Neural progenitor cell (in vitro differentiated cells): ENCODE measurements at places on chromosomes 2 and 18.

DNA sequence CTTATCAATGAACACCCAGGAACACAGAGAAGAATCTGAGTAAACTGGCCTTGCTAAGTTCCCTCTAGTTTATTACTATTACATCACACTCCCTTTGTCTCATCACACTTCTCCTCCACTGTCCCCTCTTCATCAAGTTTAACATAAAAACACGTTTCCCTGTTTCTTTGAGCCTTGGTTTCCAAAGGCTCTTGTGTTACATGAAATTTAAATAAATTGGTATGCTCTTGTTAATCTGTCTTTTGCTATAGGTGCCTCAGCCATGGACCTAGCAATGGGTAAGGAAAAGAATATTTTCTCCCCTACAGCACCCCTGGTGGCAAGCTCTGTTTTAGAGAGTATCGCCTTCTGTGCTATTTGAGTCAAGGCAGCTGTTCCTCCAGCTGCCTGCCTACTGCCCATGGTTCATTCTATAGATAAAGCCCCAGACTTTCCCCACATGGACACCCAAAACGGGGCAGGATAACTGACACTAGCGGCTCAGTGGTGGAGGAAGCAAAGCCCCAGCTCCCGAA is 31.8 kb downstream of the TGIF1 start:
- peaks cover 16% of the 10 kb centered on the region for H3K4me1 ChIP-seq
- no peaks in the 10 kb centered on the region for H3K27me3 ChIP-seq
- no peak overlapping the region for H3K4me3 ChIP-seq
- no peak overlapping the region for H3K27ac ChIP-seq
- DNase-seq: peak; percentile 62
- no peaks in the 10 kb centered on the region for H3K36me3 ChIP-seq

DNA sequence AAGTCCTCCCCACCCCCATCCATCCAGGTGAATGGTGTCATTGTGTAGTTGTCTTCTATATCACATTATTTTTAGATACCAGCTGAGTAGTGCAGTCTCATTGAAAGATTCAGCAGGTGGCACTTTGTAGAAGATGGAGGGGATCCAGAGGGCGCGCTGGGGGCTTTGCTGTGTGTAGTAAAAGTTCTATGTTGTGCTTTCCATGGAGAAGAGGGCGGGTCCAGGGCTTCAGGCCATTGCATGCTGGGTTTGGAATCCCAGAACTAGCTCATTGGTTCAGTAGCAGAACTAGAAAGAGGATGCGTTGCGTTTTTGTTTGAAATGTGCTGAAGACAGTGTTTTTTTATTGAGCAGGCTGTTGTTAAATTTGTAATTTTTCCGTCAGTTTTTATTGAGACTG is 120.0 kb downstream of the MAP4K4 start:
- no peaks in the 10 kb centered on the region for H3K36me3 ChIP-seq
- peak overlapping the region; percentile 79 for H3K27ac ChIP-seq
- H3K4me1 ChIP-seq: peaks cover 48% of the 10 kb centered on the region
- H3K4me3 ChIP-seq: no peak overlapping the region

DNA sequence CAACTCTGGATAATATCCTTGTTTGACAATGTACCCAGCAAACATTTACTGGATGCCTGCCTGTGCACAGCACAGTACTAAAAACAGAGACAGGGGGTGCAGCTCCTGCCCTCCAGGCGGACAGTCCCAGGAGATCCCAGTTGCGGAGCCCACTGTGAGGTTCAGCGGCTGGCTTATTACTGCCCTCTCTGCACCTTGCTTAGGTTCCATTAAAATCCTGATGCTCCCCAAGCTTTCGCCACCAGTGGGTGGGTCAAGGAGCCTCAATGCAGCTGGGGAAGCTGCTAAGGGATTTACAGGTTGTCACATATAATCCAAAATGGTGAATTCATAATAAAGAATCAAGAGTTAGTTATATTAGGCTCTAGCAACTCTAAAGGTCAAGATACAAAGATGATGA is 38.3 kb downstream of the CRACDL start:
- no peaks in the 10 kb centered on the region for H3K27me3 ChIP-seq
- no peak overlapping the region for H3K27ac ChIP-seq
- no peaks in the 10 kb centered on the region for H3K36me3 ChIP-seq
- no peak for DNase-seq
- H3K4me1 ChIP-seq: no peaks in the 10 kb centered on the region

DNA sequence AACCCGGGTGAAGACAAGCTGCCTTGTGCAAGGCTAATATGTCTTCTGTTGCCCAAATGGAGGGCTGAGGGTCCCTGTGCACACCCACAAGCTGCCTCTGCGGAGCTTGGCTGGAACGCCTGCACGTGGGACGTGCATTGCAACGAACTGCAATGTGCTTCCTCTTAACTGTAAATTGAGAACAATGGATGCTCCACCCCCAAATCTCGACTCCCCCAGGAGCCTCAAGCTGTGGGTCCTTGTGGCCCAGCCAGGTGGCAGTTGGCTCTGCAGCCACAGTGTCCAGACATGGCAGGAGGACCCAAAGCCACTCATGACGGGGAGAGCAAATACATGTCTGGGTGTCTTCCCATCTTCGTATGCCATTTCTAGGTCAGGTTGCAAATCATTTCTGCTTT is 90.1 kb downstream of the TWIST2 start:
- no peak overlapping the region for H3K27ac ChIP-seq
- H3K4me1 ChIP-seq: no peaks in the 10 kb centered on the region
- no peak overlapping the region for H3K4me3 ChIP-seq
- no peaks in the 10 kb centered on the region for H3K36me3 ChIP-seq
- no peak for DNase-seq

DNA sequence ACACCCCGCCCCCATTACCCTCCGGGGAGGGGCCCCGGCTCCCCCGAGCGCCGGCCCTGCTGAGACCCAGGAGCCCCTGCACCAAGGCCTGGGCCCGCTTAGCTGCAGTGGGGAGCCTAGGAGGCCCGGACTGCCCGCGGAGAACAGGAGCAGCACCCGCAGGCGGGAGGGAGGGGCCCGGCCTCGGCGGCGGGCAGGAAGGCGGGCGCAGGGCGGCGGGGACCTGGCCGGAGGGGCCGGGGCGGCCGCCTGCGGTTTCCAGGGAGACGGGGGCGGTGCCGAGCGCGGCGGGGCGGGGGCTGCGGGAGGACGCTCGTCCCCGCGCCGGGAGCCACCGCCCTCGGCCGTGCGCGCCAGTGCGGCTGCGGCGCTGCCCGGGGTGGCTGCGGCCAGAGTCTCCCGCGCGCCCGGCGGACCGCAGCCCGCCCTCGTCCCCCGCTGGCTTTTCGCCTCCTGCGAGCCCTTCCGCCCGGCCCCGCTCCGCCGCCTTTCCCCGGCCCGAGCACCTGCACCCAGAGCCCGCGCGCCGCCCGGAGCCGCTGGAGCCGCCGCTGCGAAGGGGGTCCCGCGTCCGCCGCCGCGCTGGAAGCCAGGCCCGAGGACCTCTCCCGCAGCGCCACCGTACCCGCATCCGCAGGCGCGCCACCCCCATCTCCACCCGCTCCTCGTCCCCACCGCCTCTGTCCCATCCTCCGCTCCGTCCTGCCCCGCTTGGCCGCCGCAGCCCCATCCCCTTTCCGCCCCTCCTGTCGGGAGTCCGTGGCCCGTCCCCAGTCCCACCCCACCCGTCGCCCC is 17.2 kb downstream of the GPC1 start:
- H3K27me3 ChIP-seq: peaks cover 36% of the 10 kb centered on the region
- H3K27ac ChIP-seq: no peak overlapping the region
- H3K4me1 ChIP-seq: peaks cover 65% of the 10 kb centered on the region
- no peaks in the 10 kb centered on the region for H3K36me3 ChIP-seq
- H3K4me3 ChIP-seq: peak overlapping the region; percentile 75

GRCh38 chr2:34734042-34734441 is 1134.9 kb upstream of the FAM98A start:
- H3K27me3 ChIP-seq: no peaks in the 10 kb centered on the region
- peaks cover 52% of the 10 kb centered on the region for H3K4me1 ChIP-seq
- H3K36me3 ChIP-seq: no peaks in the 10 kb centered on the region
- H3K4me3 ChIP-seq: no peak overlapping the region
- no peak for DNase-seq

GRCh38 chr2:99565227-99565626 is 75.4 kb upstream of the REV1 start:
- H3K4me3 ChIP-seq: no peak overlapping the region
- DNase-seq: no peak
- H3K27ac ChIP-seq: no peak overlapping the region
- peaks cover 9% of the 10 kb centered on the region for H3K4me1 ChIP-seq
- peaks cover 5% of the 10 kb centered on the region for H3K27me3 ChIP-seq

DNA sequence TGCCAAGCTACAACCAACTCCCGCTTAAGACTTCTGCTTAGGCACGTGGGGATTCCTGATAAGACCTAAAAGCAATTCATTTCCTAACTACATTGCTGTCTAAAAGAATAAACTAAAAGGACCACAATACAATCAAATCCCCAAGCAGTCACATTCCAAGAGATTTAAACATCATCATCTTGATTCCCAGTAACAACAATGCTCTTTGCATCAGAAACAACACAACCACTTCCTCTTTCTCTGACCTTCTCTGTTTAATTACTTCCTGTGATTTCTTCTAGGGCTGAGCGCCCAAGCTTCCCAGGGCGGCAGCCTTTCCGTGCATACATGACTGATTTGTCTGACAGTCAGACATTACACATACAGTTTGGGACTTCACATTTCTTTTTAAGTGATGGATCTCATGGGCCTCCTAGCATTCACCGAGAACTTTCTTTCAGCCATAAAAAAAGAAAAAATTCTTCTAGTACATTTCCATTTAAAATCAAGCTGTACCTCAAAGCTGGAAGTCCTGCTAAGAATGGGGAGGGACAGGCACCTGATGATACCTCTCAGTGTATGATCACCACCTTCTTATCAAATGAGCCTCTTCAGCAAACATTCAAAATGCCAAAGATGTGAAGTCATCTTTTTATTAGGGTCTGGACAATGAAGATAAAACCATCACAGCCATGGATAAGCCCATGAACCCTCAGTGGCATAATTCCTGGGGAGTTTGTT is 11.5 kb downstream of the SPRED2 start:
- no peaks in the 10 kb centered on the region for H3K36me3 ChIP-seq
- no peak for DNase-seq
- no peaks in the 10 kb centered on the region for H3K27me3 ChIP-seq

DNA sequence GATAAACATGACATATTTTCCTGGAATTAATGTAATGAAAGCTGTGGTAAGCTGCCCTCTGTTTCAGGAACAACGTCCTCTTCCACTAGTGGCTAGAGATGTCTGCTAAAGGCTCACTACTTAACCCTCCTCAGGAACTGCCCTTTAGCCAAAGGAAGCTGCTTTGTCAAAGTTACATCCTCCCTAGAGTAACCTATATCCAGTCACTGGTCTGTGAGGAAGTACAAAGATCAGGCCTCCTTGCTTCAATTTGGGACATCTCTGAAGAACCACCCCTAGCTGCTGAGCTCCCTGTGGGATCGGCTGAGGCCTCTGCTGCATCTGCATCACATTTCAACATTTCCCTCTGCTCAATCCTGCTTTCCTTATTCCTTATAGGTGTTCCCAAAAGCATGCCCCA is 107.8 kb downstream of the PRELID3A start:
- no peak overlapping the region for H3K4me3 ChIP-seq
- no peak for DNase-seq
- H3K36me3 ChIP-seq: no peaks in the 10 kb centered on the region
- no peaks in the 10 kb centered on the region for H3K27me3 ChIP-seq
- no peak overlapping the region for H3K27ac ChIP-seq
- peaks cover 7% of the 10 kb centered on the region for H3K4me1 ChIP-seq

DNA sequence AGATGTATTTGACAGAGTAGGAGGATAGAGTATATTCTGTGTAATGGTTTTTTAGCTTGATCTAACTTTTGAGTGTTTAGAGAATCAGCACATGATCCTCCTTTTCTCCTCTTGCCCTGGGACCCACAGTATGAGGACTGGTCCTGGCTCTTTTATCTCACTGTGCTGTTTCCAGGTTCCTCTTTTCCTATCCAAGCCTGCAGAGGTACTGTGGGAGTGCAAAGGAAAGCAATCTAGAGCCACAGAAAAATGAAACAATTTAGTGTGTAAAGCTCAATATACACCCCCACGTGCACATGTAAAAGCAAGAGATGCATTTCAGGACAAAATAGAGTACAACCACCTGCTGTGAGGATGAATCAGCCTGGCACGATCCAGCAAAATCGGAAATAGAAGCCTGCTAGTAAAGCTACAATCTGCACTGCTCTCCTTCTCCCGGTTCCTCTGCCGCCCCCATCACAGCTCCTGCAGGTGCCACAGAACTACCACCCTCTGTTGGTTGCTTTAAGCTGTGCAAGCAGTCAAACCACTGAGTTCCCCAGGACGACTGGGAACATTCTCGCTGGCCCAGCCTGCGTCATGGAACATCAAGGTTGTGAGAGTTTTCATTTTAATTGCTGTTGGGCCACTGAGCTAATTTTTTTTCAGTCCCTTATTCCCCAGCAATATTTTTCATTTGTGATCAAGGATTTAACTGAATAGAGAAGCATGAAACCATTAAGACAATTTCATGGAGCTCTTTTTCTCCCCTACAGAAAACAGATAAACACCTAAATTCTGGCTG is 47.8 kb upstream of the MAPRE3 start:
- H3K4me3 ChIP-seq: no peak overlapping the region
- peak overlapping the region; percentile 19 for H3K27ac ChIP-seq
- H3K27me3 ChIP-seq: no peaks in the 10 kb centered on the region
- no peaks in the 10 kb centered on the region for H3K36me3 ChIP-seq
- peaks cover 27% of the 10 kb centered on the region for H3K4me1 ChIP-seq

- H3K27ac ChIP-seq: no peak overlapping the region
- no peak overlapping the region for H3K4me3 ChIP-seq
- peak; percentile 68 for DNase-seq
- peaks cover 3% of the 10 kb centered on the region for H3K4me1 ChIP-seq
Measured at GRCh38 chr2:176128172-176128981, 1.1 kb upstream of the HOXD8 start.

- H3K4me1 ChIP-seq: peaks cover 6% of the 10 kb centered on the region
- H3K27ac ChIP-seq: no peak overlapping the region
- no peak overlapping the region for H3K4me3 ChIP-seq
- no peaks in the 10 kb centered on the region for H3K36me3 ChIP-seq
Measured at GRCh38 chr2:29281086-29281915, 166.1 kb downstream of the CLIP4 start.

- no peak overlapping the region for H3K4me3 ChIP-seq
- no peaks in the 10 kb centered on the region for H3K27me3 ChIP-seq
- no peaks in the 10 kb centered on the region for H3K36me3 ChIP-seq
- no peak for DNase-seq
Measured at GRCh38 chr2:43192744-43193651, 33.4 kb downstream of the ZFP36L2 start.

- no peaks in the 10 kb centered on the region for H3K36me3 ChIP-seq
- H3K27ac ChIP-seq: no peak overlapping the region
- no peak overlapping the region for H3K4me3 ChIP-seq
- no peak for DNase-seq
- peaks cover 36% of the 10 kb centered on the region for H3K4me1 ChIP-seq
Measured at GRCh38 chr2:120854766-120855530, 119.3 kb downstream of the GLI2 start.

DNA sequence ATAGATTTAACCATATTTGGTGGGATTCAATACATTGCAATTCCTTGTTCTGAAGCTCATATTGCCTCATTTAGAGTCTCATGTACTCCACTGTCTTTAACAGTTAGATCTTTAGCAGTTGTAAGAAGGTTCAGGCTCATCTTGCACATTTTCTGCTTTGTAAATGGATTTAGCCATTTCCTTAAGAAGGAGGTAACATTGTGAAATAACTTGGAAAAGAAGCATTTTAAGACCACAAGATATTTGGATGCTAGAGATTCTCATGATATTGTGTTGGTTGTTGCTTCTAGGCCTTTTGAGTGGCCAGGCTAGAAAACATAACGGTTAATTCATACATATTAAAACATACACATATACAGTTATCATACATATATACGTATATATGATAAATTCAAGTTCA is 445.8 kb upstream of the NXPH2 start:
- H3K27me3 ChIP-seq: no peaks in the 10 kb centered on the region
- no peak for DNase-seq
- no peak overlapping the region for H3K27ac ChIP-seq

- no peak overlapping the region for H3K4me3 ChIP-seq
- H3K27me3 ChIP-seq: no peaks in the 10 kb centered on the region
- H3K27ac ChIP-seq: no peak overlapping the region
Measured at GRCh38 chr18:12429556-12429955, 21.8 kb downstream of the PRELID3A start.
